Activated naive CD4-positive, alpha-beta T cell treated with Interleukin-2 at 50 U/mL for 16 hours (primary cell): ENCODE measurements at places on chromosomes 11 and 22.

DNA sequence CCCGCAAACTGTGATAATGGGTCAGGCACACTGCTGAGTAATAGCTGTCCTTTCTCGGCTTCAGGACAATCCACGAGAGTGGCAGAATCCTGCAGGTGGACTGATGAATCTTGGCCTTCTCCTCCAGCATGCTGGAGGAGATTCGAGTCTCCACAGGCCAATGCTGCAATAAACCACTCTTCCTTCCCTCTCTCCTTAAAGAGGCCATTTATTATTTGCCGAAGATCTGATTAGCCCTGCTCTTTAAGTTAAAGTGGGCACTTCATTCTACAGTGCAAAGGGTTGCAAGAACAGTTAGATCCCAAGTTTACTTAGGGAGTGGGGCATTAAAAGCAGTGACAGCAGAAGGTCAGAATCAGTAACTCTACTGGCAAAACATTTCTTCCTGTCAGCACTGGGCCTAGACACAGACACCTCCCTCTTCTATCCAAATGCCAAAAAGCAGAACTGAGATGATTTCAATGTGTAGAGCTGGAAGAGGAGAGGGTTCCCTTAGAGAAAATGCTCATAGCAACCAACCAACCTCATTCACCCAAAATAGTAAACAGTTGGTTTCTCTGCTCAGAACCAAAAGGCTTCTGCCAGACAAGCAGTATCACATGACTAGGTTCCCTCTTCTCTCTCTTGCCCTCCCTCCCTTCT lies 121.7 kb downstream of the SGSM3 start:
- DNase-seq, result no peak

DNA sequence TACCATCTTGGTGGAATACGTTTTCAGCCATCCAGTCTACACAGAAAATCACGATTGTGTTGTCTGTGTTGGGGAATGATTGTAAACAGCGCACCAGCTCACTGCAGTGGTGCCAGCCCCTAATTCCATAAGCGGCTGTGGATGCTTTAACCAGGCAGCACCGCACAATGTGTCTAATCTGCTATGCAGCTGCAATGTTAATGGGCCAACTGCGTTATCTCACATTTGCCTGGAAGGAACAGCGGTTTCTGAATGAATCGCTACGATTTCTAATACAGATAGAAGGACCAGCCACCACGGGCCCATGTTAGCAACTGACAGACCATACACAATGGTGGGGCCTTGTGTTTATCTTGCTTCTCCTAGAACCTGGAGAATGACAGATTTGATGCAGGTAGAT lies 384.5 kb upstream of the KIRREL3 start:
- no peak for DNase-seq

- DNase-seq, result no peak
Measured at GRCh38 chr22:22376352-22376706, 131.7 kb downstream of the VPREB1 start.

GRCh38 chr11:45091563-45092403 lies 54.7 kb upstream of the PRDM11 start:
- DNase-seq, result no peak

- no peak for DNase-seq
Measured at GRCh38 chr11:17462940-17463339, 13.7 kb downstream of the ABCC8 start.

DNA sequence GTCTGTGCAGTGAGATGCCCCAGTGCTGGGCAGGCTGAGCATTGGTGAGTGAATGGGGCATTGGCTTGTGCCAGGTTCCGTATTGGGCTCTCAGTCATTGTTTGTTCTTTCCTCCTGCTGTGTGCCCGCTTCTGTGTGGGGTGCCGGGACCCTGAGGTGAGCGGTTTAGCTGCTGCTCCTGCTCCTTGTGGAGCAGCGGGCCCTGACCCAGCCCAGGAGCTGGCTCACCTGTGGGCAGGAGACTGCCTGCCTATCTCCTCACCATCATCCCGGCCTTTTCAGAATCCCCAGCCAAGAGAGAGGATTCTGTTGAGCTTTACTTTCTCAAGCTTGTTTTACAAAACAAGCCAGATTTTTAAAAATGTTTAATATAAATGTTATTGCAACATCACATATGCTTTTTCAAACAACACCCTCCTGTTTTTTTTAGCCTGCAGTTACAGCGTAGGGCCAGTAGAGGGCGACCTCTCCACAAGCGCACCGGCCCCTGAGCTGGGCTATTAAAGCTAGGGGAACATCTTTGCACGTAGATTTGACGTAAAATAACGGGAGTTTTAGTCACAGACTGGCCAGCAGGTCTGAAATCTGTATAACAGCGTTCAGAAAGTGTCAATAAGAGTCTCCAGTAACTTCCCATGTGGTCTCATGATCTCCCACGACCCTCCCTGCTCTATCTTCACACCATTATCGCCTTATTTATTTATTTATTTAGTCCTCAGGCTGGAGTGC lies 25.1 kb upstream of the RELT start:
- peak; percentile 62 for DNase-seq
